ENCODE measurements at places on chromosomes 11 and 22.

DNA sequence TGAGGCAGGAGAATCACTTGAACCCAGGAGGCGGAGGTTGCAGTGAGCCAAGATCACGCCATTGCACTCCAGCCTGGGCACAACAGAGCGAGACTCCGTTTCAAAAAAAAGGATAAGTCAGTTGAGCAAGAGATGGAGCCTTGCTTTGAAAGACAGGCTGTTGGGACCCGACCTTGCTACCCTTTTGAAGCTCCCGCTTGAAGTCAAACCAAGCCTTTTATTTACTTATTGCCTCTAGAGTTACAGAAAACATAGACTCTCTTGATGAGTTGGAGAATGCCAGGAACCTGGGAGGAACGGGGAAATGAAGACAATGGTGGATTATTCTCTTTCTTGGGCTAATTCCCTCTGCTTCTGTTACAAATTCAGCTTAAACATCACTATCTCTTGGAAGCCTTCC lies 4.9 kb downstream of the SYN3 start:
- DNase-seq = no peak

GRCh38 chr22:48345631-48346030 lies 1482.0 kb downstream of the BRD1 start:
- DNase-seq = no peak

- DNase-seq = no peak
These were observed 133.6 kb downstream of the SHANK2 start for GRCh38 chr11:71118671-71119250.

DNA sequence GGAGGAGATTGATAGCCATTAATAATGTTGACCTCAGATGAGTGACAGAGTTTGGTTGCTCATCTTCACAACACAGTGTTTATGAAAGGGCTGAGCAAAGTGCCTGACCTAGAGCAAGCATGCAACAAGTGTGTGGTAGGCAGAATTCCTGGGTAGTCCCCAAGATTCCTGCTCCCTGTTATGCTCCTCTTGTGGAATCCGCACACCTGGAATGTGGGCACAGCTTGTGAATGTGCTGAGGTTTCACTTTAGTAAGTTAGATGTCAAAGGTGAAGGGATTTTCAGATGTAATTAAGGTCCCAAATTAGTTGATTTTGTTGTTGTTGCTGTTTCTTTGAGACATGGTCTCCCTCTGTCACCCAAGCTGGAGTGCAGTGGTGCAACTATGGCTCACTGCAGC lies 20.7 kb upstream of the SPON1 start:
- DNase-seq = no peak

DNA sequence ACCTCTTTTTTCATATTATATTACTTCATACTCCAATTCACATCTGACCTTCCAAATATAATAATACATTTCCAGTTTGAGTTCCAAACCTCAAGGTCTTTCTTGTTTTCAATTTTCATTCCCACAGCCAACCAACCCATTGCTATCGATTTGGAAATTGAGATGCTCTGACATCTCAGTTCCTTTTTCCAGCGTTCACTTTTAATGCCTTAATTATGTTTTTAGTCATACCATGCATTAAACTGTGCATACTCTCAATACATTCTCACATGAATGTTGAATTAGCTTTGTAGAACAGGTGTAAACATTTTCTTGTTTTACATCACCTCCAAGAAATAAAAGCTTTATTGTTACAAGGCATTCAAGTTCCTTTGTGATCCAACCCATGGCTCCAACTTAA lies 294.2 kb upstream of the ANO3 start:
- no peak for DNase-seq

DNA sequence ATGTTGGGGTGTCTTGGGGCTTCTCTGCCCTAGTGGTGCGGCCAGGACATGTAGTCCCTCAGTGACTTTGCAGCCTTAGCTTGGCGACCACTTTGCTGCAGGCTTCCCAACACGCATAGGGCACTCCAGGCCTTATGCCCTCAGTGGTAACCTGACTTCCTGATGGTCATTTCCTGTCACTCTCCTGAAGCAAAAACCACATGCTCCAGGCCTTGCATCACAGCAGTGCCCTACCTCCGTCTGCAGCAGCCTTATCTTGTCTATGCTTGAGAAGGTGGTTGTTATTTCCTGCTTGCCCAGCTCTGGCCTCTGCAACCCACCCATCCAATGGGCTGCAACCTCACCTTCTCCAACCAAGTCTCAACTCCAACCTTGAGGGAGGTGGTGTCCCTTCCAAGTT lies 33.4 kb upstream of the PISD start:
- DNase-seq = no peak

DNA sequence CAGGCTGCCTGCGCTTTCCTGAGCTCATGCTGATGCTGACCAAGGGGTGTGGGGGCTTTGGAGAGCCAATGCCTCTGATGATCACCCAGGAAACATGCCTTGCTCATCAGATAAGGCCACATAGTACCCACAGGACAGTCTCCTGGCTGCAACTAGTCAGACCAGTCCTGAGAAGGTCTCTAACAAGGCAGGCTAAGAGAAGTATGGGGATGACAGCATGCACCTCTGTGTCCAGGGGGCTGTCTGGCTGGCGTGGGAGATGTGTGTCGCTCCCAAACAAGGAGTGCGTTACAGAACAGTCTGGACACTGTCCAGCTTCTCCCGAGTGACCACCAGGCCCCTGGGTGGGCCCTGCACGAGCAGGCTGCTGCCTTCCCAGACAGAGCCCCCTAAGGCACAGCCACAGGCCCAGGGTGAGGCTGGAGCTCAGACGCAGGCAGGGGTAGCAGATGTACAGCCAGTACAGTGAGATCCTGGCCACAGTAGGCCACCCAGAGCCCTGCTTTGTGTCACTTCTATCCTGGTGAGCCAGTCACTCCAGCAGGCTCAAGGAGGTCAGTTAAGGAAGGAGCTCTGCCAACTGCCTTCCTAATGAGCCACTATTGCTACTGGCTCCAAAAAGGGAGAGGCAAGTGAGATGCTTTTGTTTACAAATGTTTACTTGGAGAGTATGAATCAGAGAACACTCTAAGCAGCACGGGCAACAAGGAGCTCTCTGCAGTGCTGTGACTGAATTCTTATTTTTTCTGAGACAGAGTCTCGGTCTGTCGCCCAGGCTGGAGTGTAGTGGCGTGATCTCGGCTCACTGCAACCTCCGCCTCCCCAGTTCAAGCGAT lies 66.0 kb upstream of the CLTCL1 start:
- no peak for DNase-seq

- peak; percentile 32 for DNase-seq
These were observed at the start of gene HMOX1 for GRCh38 chr22:35380537-35381423. TSS of gene HMOX1 (plus strand) at chr22:35381096. CDS start at chr22:35381174, 78 bp downstream.

DNA sequence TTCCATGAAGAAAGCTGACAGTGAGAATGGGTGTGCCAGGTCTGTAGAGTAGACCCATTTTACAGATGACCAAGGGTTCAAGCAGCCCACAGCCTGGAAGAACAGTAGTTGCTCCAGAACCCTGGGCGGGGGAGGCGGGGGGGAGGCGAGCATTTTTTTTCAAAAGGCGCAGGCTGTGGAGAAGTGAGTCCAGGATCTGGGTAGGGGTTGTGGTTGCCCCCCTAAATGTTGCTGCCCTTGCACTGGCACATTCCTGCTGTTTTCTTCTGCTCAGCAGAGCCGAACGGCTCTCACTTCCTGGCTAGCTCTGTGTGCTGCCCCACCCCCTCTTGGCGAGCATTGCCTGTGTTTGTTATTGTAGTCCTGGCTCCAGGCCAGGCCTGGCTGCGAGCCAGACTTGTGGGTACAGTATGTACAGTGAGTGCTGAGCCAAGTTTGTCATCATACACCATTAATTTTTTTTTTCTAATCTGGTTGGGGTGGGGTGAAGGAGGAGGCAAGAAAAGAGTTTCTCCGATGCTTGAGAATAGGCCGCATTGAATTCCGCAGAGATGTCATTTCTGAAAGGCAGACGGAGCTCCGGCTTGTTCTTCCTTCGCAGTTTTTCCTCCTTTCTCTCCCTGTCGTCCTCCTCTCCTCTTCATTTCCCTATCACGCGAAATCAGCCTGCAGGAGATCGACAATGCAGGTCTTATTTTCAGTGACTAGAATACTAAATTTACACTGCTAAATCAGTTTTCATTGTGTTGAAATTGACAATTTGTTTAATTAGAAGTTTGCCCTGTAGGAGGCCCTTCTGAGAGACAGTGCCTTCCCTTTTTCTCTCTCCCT lies 100.5 kb downstream of the ZBTB16 start:
- DNase-seq = peak; percentile 84

- no peak for DNase-seq
These were observed 37.0 kb downstream of the OSBP2 start for GRCh38 chr22:30731658-30732057.

DNA sequence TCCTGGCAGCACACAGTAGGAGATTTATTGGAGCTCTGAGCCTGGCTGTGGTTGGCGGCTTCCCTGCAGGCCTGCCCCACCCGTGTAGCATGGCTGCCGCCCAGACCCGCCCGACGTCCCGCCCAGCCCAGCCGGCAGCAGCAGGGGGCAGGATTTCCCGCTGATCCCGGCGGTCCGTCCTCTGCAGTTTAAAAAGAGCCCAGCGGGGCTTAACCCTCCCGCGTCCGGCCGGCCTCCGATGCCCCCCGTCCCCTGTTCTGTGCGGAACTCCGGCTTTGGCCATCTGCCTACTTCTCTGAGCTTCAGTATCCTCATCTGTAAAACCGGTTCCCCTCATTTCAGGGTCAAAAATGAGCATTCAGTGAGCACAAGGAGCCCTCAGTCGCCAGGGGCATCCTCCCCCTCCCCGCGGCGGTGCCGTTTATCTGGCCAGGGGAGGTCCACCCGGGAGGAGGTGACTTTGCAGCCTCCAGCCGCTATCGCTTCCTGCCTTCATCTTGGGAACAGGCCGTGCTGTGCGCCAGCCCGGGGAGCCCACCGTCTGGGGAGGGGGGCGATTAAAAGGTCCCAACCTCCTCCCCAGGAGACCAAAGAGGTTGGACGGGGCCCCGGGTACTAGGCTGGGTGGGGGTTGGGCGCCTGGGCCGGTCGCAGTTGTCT lies at the start of gene GAS2L1:
TSS of gene GAS2L1 (plus strand) at position 476 of the 660 bp plus-strand sequence. CDS start 1,456 bp downstream, outside the sequence.
- DNase-seq = no peak

DNA sequence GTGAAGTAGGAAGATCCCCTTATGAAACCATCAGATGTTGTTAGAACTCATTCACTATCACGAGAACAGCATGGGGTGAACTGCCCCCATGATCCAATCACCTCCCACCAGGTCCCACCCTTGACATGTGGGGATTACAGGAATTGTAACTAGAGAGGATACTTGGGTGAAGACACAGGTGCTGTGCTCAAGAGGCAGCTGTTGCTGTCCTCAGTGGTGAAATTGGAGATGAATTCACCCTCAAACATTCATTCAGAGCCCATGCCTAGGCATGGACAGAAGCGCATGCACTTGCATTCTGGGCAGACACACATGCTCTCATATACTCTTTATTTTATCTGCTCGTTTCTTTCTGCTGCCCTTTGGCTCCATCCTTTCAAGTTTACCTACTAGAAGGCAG lies 385.0 kb downstream of the INSC start:
- DNase-seq = no peak

DNA sequence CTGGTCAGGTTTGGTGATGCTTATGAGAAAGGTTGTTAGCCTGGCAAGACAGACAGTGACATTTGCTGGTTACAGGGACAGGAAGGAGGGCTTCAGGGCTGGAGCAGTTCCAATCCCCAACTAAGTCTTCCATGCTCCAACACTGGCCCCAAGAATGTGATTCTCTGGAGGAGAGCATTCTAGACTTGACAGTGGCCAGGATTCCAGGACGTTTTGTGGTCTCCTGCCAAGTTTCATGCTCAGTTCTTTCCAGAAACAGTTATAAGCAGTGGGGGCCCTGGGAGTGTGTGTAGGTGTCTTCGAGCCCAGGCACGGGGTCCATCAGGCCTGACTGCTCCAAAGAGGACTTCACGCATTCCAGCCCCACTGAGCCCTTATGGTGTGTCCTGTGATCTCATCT lies 8.9 kb upstream of the GRK3 start:
- no peak for DNase-seq

GRCh38 chr22:47225080-47225930 lies 462.9 kb downstream of the TBC1D22A start:
- no peak for DNase-seq

DNA sequence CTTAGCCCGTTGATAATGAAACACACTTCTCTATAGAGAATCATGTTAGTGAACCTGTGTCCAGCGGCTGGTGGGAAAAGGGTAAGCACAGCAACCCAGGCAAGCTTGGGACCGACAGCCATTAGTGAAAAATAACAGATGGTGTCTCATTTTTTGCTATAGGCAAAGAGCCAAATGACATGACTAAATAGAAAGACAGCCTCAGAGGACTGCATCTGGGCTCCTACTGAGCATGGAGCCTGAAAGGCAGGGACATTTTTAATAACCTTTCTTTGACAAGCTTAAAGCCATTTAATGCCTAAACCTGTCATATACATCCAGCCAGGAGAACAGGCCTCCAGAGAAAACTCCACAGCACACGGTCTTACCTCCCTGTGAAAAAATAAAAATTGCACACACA lies 67.0 kb downstream of the FANCF start:
- no peak for DNase-seq

- no peak for DNase-seq
These were observed 97.6 kb downstream of the SLC1A2 start for GRCh38 chr11:35321532-35322317.

- no peak for DNase-seq
These were observed 345.0 kb upstream of the CCDC179 start for GRCh38 chr11:23205156-23205871.

DNA sequence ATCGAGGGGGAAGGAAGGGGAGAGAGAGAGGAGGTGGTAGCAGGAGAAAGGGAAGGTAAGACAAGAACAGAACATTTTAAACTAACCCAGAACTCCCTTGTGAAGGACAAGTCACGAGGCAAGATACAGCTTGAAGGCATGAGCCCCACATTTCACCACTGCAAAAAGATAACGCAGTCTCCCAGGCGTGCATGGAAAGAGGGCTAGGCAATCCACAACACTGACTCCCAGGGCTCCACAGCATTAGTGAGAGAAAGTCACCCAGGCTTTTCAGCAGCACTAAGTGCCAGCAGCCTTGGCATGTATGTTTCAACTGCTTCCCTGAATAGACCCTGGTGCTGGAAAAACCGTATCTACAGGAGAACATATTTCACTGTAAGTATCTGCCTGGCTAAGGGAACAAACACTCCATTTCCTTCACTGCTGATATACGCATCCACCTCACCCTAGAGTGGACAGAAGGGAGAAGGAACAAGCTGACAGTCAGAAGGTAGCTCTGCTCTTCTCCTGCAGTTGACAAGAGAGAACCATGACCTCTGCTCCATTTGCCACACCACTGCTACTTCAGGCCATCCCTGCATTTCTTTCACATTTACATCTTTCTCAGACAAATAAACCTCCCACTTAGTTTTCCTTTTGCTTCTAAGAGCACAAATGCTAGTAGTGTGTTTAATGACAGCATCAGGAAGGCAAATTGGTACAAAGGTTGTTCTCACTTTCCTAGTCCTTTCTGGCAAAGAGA lies 87.9 kb downstream of the AMBRA1 start:
- DNase-seq = no peak

DNA sequence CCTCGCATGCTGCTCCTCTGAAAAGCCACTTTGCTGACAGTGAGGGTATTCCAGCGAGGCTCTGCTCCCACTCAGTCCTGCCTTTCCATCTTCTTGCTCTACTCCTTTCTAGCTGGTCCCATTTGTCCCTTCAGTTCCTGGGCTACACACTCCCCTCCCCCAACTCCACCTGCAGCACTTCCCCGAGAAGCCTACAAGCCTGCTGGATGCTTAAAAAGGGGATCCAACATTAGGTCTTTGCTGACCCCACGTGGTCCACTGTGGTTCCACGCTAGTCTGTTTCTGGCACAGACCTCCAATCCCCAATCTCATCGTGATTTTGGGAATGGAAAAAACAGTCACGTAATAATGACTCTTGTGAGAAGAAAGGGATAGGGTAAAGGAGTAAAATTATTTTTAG lies 121.6 kb upstream of the SNX19 start:
- DNase-seq = no peak
